ENCODE measurements at places on chromosomes 16 and 17. TPM values are rescaled to one million over a fixed set of nuclear protein-coding genes. Genes with fewer than 3 reads are reported as not detected.

The PCYT2 gene
- 24.8 TPM for total RNA-seq

The ERN2 gene
- 77.7 TPM for total RNA-seq

The KRTAP1-5 gene
- total RNA-seq, result not detected

The SLC5A2 gene
- total RNA-seq, result not detected

The ADPRM gene
- not detected for total RNA-seq

The SLC2A4 gene
- total RNA-seq, result 7.0 TPM

The TEKT5 gene
- total RNA-seq, result 1.7 TPM

GRCh38 chr17:80609757-80610156 is 65.1 kb downstream of the RPTOR start:
- peaks cover 11% of the 10 kb centered on the region for H3K4me1 ChIP-seq
- H3K27me3 ChIP-seq, result no peaks in the 10 kb centered on the region
- H3K36me3 ChIP-seq, result no peaks in the 10 kb centered on the region
- no peak overlapping the region for H3K27ac ChIP-seq

DNA sequence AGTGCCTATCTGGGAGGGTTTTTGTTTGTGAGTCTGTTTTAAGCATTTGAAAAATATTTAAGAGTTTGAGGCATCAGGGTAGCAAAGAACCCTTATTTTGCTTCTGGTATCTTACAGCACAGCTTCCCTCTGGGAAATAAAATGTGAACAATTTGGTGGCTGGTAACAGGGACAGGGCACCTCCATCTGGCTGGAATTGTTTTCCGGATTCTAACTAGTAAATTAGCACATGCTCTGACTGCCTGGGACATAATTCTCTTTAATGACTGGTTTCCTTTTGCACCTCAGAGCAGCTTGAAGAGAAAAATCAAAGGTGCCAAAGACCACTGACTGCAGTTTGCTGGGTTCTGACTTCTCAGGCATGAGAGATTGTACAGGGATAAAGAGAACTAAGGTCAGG is 469.1 kb downstream of the GRIN2A start:
- DNase-seq, result no peak
- H3K36me3 ChIP-seq, result no peaks in the 10 kb centered on the region
- no peaks in the 10 kb centered on the region for H3K4me1 ChIP-seq
- H3K27ac ChIP-seq, result no peak overlapping the region

GRCh38 chr17:59652119-59652518 is 32.4 kb downstream of the CLTC start:
- peaks cover 30% of the 10 kb centered on the region for H3K4me1 ChIP-seq
- DNase-seq, result no peak
- no peak overlapping the region for H3K4me3 ChIP-seq
- no peaks in the 10 kb centered on the region for H3K27me3 ChIP-seq
- no peak overlapping the region for H3K27ac ChIP-seq
- H3K36me3 ChIP-seq, result peaks cover 98% of the 10 kb centered on the region

- H3K4me3 ChIP-seq, result no peak overlapping the region
- H3K36me3 ChIP-seq, result no peaks in the 10 kb centered on the region
- no peaks in the 10 kb centered on the region for H3K4me1 ChIP-seq
- H3K27me3 ChIP-seq, result peaks cover 4% of the 10 kb centered on the region
Measured at GRCh38 chr17:79482727-79483521, 127.9 kb downstream of the RBFOX3 start.

- H3K36me3 ChIP-seq, result no peaks in the 10 kb centered on the region
- no peaks in the 10 kb centered on the region for H3K27me3 ChIP-seq
- DNase-seq, result peak; percentile 16
- H3K27ac ChIP-seq, result no peak overlapping the region
Measured at GRCh38 chr16:22787466-22788192, 26.3 kb upstream of the HS3ST2 start.

GRCh38 chr16:82943371-82943770 is 316.6 kb downstream of the CDH13 start:
- H3K36me3 ChIP-seq, result no peaks in the 10 kb centered on the region
- no peak for DNase-seq
- no peaks in the 10 kb centered on the region for H3K27me3 ChIP-seq
- no peak overlapping the region for H3K27ac ChIP-seq
- no peak overlapping the region for H3K4me3 ChIP-seq
- H3K4me1 ChIP-seq, result no peaks in the 10 kb centered on the region

- no peak for DNase-seq
- no peaks in the 10 kb centered on the region for H3K27me3 ChIP-seq
- H3K36me3 ChIP-seq, result no peaks in the 10 kb centered on the region
- H3K4me1 ChIP-seq, result peaks cover 18% of the 10 kb centered on the region
- H3K27ac ChIP-seq, result peak within 1 kb of the TSS; percentile 93
Measured at GRCh38 chr17:81834831-81835267, at the start of gene PPP1R27. TSS of gene PPP1R27 (minus strand) at chr17:81835050. CDS start at chr17:81834953, 97 bp downstream.

GRCh38 chr16:75198135-75198600 is 8.8 kb downstream of the CTRB2 start:
- DNase-seq, result peak; percentile 57
- H3K27ac ChIP-seq, result no peak overlapping the region
- peaks cover 12% of the 10 kb centered on the region for H3K27me3 ChIP-seq
- H3K4me1 ChIP-seq, result no peaks in the 10 kb centered on the region
- no peaks in the 10 kb centered on the region for H3K36me3 ChIP-seq

GRCh38 chr17:36074365-36074764 is 10.3 kb downstream of the CCL18 start:
- DNase-seq, result no peak
- no peaks in the 10 kb centered on the region for H3K36me3 ChIP-seq
- H3K27me3 ChIP-seq, result no peaks in the 10 kb centered on the region
- no peak overlapping the region for H3K27ac ChIP-seq

DNA sequence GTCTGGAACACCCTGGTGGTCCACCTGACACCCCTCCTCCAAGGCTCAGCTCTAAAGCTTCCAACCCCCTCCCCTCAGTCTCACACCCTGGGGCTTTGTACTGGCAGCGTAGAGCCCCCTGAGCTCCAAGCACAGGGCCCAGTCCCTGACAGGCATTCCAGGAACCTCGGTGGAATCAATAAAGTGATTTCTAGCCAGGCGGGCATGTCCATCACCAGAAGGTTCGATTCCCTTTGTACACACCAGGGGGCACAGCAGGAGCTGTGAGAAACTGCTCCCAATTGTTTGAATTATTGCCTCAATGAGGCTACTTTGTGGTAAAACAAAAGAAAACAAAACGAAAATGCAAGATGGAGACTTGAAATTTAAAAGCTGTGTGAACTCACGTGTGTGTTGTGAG is 51.8 kb downstream of the SMPD3 start:
- H3K4me3 ChIP-seq, result no peak overlapping the region
- no peak overlapping the region for H3K27ac ChIP-seq
- no peaks in the 10 kb centered on the region for H3K36me3 ChIP-seq

DNA sequence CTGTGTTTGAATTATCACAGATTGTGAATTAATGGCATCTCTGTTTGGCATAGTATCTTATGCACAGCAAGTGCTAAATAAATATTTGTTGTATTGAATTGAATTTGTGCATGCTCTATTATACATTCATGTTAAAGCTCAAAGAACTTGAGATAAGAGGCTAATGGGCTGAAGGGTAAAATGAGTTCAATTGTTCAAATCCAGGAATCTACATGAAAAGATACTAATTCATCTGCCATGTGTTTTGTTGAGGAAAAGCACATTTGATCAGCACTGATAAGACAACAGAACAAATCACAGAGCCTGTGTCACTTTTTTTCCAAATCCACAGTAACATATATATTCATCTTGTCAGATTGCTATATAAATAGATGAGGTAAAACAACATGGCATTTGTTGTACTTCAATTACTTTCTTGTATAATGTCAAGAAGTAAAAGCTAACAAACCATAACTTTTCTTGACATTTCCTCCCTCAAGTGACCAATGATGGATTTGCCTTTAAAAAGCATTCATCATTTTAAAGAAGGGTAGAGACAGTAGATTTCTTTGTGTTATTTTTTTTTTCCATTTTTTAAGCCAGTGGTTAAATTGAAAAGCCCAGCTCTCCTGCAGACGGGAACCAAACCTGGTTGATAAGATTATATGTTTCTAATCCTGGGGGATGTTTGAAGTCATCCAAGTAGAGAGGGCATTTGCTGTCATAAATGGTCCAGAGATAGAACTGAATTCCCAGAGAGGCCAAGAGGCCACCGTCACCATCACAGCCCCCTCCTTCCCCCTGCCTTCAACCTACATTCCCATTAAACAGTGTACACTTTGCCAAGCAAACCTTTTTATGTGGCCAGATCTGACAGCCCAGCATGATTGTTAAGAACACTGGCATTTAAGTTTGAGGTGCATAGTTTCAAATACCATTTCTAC is 123.0 kb downstream of the CHD9NB start:
- DNase-seq, result no peak
- no peaks in the 10 kb centered on the region for H3K4me1 ChIP-seq
- H3K27me3 ChIP-seq, result no peaks in the 10 kb centered on the region
- no peaks in the 10 kb centered on the region for H3K36me3 ChIP-seq
- no peak overlapping the region for H3K4me3 ChIP-seq

DNA sequence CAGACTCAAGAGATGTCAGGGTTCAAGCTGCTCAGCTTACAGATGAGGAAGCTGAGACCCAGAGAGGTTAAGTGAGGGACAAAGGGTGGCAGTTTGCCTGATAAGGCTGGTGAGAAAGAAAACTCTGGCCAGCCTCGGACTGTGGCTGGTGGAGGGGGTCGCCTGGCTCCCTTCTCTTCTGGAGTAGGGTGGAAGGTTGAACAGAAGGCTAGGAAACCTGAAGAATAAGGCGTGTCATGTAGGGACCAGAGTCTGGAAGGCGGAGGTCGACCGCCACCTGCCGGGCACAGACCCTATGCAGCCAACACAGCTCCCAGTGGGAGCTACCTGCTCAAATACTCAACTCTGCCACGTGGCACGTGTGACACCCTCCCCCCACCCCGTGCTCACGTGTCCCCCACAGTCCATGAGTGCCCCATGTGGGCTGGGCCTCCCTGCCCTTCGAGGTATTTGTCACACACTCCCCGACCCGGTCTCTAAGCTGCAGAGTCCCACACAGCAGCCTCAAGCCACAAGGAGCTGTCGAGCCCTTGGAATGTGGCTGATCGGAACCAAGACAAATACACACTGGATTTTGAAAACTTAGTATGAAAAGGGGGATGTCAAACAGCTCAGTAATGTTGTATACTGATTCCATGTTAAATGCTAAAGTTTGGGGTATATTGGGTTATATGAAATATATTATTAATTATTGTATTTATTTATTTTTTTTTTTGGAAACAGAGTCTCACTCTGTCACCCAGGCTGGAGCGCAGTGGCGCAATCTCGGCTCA is 11.8 kb downstream of the HID1 start:
- H3K4me1 ChIP-seq, result peaks cover 12% of the 10 kb centered on the region
- no peak overlapping the region for H3K27ac ChIP-seq
- peak; percentile 76 for DNase-seq
- H3K36me3 ChIP-seq, result peaks cover 17% of the 10 kb centered on the region
- no peak overlapping the region for H3K4me3 ChIP-seq

- no peaks in the 10 kb centered on the region for H3K4me1 ChIP-seq
- H3K4me3 ChIP-seq, result no peak overlapping the region
- H3K27ac ChIP-seq, result no peak overlapping the region
- H3K36me3 ChIP-seq, result peaks cover 11% of the 10 kb centered on the region
- H3K27me3 ChIP-seq, result no peaks in the 10 kb centered on the region
Measured at GRCh38 chr16:75443298-75443697, 10.0 kb upstream of the CFDP1 start.

DNA sequence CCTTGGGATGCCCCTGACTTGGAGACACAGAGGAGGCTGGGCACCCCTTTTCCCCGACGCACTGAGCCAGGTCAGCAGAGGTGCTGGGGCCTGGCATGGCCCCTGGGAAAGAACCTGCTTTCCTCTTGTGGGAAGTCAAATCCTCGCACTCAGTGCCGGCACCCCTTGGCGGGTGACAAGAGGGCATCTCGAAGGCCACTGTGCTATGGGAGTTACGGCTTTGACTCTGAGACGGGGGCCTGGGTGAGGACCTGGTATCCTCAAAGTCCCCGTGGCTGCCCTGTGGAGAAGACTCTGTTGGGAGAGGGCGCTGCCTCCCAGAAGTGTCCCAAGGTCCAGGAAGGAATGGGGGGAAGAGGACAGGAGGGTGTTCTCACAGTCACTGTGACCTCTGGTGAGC is 117.0 kb downstream of the METRNL start:
- no peak for DNase-seq
- H3K27me3 ChIP-seq, result no peaks in the 10 kb centered on the region
- H3K4me1 ChIP-seq, result peaks cover 18% of the 10 kb centered on the region
- peak overlapping the region; percentile 60 for H3K27ac ChIP-seq
- H3K4me3 ChIP-seq, result no peak overlapping the region

DNA sequence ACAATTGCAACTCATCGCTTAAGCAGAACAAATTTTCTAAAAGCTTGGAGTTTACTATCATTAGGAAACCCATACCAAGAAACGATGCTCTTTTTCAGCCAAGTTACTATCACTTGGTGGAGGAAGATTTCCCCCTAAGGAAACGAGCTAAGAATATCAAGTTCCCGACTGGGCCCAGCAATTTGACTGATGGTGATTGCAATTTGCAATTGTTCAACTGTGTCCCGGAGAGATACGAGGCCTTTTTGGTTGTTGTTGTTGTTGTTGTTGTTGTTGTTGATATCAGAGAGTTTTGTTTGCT is 6.2 kb downstream of the HS3ST3A1 start:
- H3K27me3 ChIP-seq, result peaks cover 42% of the 10 kb centered on the region
- no peak overlapping the region for H3K4me3 ChIP-seq
- H3K4me1 ChIP-seq, result peaks cover 2% of the 10 kb centered on the region
- H3K36me3 ChIP-seq, result no peaks in the 10 kb centered on the region
- no peak overlapping the region for H3K27ac ChIP-seq

DNA sequence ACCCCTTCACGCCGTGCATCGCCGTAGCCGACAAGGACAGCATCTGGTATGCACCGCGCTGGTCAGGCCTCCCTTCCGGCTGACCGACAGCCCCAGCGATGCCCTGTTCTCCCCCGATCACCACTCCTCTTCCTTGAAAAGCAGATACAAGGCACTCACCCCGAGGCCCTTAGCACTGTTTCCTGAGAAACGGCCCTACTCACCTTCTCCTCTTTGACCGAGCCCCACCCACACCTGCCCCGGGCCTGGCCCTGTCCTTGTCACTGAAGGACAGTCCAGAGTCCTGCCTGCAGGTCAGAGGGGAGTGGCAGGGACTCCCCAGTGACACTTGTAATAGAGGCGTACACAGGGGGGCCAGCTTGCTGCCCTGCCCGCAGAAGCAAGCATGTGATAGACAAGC is 45.9 kb upstream of the CHMP6 start:
- H3K27ac ChIP-seq, result no peak overlapping the region
- H3K4me3 ChIP-seq, result no peak overlapping the region
- no peak for DNase-seq
- no peaks in the 10 kb centered on the region for H3K27me3 ChIP-seq

DNA sequence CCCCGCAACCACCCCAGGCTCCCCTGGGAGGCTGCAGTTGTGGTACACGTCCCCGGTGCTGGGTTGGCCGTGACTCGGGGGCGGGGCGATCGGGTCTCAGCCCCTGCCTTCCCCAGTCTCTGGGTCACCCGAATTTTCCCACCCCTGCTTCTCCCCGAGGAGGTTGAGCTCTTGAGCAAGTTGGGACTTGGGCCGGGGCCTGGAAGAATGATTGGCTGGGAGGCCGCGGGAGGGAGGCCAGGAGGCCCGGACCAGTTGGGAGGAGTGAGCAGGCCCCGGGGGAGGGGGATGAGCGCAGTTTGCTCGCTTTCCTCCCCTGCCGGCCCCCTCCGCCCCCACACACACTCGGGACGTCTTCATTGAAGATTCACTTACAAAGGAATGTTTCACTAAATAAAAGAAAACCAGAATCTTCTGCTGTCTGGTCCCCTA is 4.5 kb upstream of the HEXIM1 start:
- peak overlapping the region; percentile 54 for H3K4me3 ChIP-seq
- no peaks in the 10 kb centered on the region for H3K27me3 ChIP-seq
- peak; percentile 94 for DNase-seq
- H3K27ac ChIP-seq, result peak overlapping the region; percentile 90
- H3K4me1 ChIP-seq, result peaks cover 30% of the 10 kb centered on the region

GRCh38 chr17:66946251-66946650 is 18.3 kb upstream of the CACNG4 start:
- H3K27me3 ChIP-seq, result peaks cover 5% of the 10 kb centered on the region
- no peak overlapping the region for H3K27ac ChIP-seq
- no peaks in the 10 kb centered on the region for H3K36me3 ChIP-seq
- DNase-seq, result no peak
- peaks cover under 1% of the 10 kb centered on the region for H3K4me1 ChIP-seq
